CD4-positive, alpha-beta T cell (primary cell): ENCODE measurements at places on chromosomes 1 and 21.

DNA sequence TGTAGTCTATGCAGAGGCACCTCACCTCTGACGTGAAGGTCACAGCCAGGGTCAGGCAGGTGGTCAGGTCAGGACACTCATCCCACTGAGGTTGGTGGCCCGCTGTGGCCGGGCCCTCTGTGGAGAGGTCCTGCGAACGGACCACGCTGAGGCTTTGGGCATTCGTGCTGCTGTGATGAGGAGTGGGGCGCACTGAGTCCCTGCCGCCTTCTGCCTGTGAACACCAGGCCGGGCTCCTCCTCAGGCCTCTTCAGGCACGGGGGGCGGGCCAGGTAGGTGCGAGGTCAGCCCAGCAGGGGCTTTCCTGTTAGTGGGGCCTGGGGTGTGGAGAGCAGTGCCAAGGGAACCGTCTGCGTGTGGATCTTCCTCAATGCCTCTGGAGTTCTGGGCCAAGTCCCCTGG, 39.0 kb downstream of the COQ8A start:
- no peak for DNase-seq

- DNase-seq: no peak
Measured at GRCh38 chr1:221511797-221512196, 230.1 kb downstream of the DUSP10 start.

- DNase-seq: no peak
Measured at GRCh38 chr1:107739651-107740050, 225.3 kb downstream of the VAV3 start.

DNA sequence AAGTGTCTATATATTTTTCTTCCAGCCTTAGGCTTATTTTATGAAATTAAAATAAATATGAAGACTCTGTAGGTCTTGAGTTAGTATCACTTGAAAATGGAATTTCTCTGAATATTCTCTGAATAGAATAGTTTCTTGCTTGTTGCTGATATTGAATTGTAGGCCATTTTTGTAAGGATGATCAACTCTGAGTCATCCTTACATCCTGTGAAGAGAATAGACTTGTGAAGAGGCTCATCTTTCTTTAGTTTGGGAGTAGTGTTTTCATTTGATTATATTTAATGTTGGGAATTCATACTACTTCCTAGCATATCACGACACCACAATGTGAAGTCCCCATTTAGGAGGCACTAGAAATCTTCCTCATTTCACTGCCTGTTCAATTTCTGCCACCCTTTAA, 27.5 kb upstream of the CD1D start:
- DNase-seq: no peak

GRCh38 chr1:243723458-243724043, 126.5 kb downstream of the AKT3 start:
- DNase-seq: no peak

DNA sequence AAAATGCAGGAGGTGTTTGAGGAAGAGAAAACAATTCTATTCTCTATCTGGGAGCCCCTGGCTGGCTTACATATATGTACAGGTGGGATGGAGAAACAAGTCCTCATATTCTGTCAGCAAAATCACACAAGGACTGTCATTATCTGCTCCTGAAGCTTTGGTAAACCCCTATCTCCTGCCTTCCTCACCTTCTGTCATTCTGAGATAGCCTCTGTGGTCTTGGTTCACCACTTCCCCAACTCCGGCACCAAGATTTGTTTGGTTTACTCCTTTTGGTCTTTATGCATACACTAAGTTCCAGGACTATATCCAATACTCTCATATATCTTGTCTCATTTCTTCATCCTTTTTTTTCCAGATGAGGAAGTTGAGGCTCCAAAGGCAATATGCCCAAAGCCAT, 551.1 kb downstream of the PLPP3 start:
- no peak for DNase-seq

DNA sequence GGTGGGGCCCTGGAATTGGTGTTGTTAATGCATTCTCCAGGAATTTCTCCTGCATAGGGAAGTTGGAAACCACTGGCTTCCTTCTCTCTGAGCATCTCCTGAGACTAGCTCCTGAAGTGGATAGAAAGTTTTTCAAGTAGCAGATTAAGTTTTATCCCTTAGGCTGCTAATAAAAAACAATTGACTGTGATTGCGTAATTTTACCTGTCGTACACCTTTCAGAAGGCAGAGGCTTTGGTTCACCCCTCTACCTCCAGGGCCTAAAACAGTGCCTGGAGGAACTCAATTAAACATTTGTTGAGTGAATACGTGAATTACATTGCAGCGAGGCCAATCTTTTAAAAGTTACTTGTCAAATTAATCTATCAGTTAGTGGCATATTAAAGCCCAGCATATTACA, 3.4 kb downstream of the ITSN1 start:
- DNase-seq: no peak

GRCh38 chr1:226712742-226713419, 26.2 kb downstream of the ITPKB start:
- peak; percentile 44 for DNase-seq

DNA sequence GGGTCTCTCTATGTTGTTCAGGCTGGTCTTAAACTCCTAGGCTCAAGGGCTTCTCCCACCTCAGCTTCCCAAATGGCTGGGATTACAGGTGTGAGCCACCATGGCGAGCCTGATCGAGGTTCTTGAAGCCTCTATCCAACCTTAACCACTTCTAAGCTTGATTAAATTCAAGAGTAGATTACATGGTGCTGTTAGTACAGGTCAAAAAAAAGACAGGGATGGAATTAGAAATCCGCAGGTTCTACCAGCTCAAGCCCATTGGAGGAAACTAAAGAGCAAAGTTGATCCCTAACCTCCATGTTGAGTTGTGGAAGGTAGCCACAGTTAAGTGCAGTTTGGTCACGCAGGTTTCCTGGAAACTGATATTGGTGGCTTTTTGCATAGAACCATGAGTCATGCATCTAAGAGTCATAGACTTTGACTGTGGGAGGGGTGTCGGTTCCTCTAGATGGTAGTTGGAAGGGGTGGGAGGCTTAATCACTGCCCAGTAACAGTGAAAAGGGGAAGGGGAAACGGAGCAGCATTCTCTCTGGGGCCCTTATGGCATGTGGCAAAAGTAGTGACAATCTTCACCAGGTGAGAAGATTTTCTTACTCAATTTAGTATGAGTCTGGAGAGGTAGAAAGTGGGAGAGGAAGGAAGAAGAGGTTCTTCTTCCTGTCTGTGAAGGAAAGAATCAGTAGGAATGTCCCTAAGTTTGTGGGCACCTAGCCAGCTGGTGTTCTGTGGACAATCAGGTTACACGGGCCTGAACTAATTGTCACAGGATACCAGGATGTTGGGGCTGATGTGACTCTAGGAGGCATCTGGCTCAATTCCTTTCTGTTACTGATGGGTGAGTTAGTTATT, 7.0 kb downstream of the CD53 start:
- DNase-seq: peak; percentile 49

- DNase-seq: no peak
Measured at GRCh38 chr1:168717906-168718891, 10.8 kb downstream of the DPT start.

DNA sequence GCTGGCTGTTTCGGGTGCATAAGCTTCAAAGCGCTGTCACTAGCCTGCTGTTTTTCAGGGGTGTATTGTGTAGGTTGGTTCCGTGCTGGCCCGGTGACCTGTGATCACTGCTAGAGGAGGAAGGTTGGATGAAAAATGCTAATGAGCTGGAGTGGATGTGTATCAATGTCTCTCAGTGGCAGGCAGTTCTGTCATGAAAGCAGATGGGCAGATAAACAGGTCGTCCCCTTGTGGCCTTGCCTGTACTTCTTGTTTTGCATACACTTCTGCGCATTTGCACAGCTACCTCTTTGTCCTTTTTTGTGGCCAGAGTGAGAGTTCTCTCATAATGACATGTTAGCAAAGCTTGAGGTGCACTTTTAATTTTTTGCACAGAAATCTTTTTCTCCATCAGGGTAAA, 2.9 kb downstream of the SELENON start:
- DNase-seq: no peak

GRCh38 chr1:30779294-30780071, 21.9 kb upstream of the LAPTM5 start:
- DNase-seq: peak; percentile 92

GRCh38 chr21:44005071-44005470, 7.0 kb upstream of the TRAPPC10 start:
- DNase-seq: no peak

GRCh38 chr1:104463126-104463697, 713.5 kb downstream of the AMY1C start:
- no peak for DNase-seq

- no peak for DNase-seq
Measured at GRCh38 chr1:87103074-87103473, 188.6 kb downstream of the HS2ST1 start.

GRCh38 chr1:201754353-201754752, 74.6 kb upstream of the IPO9 start:
- DNase-seq: no peak

DNA sequence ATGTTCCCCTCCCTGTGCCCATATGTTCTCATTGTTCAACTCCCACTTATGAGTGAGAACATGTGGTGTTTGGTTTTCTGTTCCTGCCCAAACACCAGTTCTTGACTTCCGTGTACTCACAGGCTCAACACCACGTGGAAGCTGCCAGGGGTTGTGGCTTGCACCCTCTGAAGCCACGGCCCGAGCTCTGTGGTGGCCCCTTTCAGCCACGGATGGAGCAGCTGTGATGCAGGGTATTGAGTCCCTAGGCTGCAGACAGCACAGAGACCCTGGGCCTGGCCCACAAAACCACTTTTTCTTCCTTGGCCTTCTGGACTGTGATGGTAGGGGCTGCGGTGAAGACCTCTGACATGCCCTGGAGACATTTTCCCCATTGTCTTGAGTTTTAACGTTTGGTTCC, 111.6 kb downstream of the SYT14 start:
- no peak for DNase-seq

- no peak for DNase-seq
Measured at GRCh38 chr21:39127506-39127905, 55.7 kb downstream of the PSMG1 start.

DNA sequence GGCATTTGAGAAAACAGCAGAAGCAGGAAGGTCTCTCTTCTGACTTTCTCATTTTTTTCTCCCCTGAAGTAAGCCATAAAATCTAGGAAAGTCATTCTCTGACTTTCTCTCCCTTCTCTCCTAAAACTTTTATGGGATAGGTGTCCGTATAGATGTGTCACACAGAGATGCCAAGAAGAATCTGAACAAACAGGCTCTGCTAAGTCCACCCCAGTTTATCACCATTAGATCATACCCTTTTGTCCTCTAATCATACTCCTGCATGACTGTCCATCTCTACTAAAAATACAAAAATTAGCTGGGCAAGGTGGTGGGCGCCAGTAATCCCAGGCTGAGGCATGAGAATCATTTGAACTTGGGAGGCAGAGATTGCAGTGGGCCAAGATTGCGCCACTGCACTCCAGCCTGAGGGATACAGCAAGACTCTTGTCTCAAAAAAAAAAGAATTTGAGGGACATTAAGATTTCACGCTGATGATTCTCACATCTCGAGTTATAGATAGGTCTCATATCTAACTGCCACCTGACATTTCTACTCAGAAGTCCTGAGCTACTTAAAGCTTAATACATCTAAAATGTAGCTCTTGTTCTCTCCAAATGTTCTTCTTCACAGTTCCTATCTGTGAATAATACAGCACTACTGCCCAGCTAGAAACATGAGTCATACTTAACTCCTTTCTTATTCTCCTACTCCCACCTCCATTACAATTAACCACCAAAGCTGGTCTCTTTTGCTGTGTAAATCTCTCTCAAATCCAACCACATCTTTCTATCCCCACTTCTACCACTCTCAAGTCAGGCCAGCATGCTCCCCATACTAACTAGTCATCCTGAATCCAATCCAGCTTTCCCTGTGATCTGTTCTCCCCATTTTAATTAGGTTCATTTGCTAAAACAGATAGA, 47.7 kb downstream of the ZNF644 start:
- DNase-seq: no peak

DNA sequence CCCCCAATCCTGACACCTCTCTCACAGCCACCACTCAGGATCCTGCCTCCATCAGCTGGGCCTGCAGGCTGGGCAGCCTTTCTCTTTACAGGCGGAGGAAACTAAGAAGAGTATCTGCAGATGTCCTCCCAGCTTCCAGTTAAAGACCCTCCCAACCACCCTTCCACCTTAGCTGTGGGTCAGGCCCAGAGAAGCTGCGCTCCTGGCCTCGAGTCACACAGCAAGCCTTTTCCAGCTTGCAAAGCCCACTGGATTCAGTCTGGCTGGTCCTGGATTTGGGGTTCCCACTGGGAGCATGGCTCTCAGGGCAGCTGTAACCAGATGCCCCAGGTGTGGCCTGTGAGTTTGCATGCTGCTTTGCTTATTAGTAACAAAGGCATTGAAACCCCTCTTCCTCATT, 19.9 kb downstream of the KCNQ4 start:
- DNase-seq: no peak

DNA sequence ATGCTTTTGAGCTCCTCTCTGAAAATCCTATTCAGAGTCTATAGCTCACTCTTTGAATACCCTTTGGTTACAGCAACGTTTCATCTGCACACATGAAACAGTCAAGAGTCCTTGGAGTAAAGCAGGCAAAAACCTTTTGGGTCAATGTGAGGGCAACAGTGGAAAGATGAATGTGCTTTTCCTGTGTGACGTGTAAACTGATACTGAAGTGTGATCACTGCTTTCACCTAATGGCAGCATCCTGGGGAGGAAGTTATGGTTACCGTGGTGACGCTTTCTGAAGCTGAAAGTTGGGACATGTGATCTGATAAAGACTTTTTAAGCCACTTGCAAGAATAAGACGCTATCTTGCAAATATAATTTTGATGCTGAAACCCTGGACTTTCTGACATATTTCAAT, 160.0 kb downstream of the SEC16B start:
- no peak for DNase-seq

DNA sequence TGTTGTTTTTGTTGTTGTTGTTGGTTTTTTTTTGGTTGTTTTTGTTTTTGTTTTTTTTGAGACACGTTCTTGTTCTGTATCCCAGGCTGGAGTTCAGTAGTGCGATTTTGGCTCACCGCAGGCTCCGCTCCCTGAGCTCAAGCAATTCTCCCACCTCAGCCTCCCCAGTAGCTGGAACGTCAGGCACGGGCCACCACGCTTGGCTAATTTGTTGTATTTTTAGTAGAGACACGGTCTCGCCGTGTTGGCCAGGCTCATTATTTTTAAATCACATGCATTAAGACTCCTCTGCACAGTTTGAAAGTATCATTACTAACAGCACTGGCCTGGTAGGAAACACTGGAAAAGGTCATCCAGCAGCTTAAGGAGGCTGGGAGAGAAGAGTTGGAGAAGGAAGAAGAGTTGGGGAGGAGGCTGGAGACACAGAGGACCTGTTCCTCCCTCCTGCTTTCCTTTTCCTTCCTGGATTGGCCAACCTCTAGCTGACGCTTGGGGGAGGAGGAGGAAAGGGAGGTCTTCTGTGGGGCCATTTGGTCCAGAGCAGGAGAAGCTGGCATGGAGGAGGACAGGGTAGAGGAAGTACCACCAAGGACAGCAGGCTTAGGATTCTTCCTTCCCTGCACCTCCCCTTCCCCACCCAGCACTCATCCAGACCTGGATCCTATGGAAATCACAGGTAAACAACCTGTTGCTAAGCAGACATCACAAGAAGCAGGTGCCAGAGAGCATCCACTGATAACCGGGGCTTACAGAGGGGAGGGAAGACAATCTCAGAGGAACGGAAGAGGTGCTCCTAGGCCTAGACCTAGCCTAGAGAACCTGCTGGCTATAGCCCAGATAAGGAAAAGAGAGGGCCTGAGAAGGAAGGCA, 71.9 kb upstream of the GOLT1A start:
- no peak for DNase-seq
